Hematopoietic multipotent progenitor cell (in vitro differentiated cells): ENCODE measurements at places on chromosomes 2 and 18.

- DNase-seq: no peak
Observed at GRCh38 chr2:68857855-68858456, 13.2 kb downstream of the BMP10 start.

DNA sequence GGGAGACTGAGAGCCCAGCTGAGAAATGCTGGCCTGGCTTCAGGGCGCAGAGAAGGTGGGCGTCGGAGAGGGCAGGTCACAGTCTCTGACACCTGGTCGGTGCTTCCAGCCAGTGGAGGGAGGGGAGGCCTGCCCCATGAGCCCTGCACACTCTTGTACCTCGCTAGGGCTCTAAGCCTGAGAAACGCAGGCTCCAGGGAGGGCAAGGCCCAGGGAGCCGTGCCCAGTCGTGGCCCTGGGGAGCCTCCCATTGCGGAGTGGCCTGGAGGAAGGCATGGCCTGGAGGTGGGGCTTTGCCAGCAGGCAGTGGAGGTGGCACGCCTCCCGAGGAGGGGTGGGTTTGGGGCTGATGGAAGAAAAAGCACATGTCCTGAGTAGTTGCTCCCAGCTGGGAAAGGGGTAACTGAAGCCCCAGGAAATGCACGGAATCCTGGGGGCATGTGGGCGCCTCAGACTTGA is 39.0 kb downstream of the MTERF4 start:
- DNase-seq: no peak

GRCh38 chr18:28407681-28408080 is 230.8 kb upstream of the CDH2 start:
- DNase-seq: no peak

GRCh38 chr2:98445683-98446581 is 1.3 kb downstream of the INPP4A start:
- no peak for DNase-seq

DNA sequence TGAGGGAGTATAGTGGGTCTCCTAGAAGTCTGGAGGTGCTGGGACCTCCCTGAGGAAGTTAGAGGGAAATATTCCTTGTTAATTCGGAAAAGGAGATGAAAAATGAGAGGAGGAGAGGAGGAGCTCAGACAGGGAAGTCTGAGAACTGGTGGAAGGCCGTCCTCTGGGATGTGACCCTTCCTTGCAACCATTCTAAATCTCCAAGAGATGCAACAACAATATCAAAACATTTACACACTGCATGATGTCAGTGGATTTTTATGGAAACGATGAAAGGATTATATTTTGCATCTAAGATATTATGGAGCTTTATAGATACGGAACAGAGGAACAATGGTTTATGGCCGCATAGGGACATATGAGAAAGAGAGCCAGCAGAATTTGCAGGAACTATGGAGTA is 49.8 kb upstream of the COBLL1 start:
- DNase-seq: no peak

GRCh38 chr2:208698114-208698513 is 291.5 kb downstream of the PTH2R start:
- no peak for DNase-seq

DNA sequence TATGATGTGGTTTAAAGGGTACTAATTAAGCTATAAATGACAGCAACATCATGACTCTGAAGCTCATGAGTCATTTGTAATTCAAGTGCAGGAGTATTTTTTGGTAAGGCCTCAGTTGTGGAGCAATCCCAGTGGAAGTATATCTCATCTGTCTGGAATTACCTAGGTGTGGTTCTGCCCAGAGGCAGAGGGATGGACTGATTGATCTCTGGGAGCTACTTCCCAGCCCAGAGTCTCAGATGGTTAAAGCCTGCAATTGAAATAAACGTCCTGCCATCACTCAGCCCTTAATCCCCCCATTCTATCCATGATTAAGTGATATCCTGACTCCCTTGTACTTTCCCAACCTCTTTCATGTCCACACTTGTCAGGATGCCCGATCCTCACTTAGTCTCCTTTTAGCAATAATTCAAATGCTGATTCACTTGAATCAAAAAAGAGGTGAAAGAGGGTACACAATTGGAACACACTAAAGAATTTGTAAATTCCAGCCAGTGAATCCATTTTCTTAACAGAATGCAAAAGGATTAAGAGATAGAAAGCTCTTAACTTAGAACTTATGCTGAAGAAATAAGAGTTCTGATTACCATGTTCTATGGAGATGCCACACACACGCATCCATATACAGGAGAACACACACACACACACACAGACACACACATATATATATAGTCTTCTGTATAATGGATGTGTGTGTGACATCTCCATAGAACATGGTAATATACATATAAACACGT is 664.4 kb downstream of the NYAP2 start:
- no peak for DNase-seq
